ENCODE measurements at places on chromosomes 13 and 19.

- no peak for DNase-seq
These were observed 166.5 kb downstream of the ZNF486 start for GRCh38 chr19:20333508-20333907.

DNA sequence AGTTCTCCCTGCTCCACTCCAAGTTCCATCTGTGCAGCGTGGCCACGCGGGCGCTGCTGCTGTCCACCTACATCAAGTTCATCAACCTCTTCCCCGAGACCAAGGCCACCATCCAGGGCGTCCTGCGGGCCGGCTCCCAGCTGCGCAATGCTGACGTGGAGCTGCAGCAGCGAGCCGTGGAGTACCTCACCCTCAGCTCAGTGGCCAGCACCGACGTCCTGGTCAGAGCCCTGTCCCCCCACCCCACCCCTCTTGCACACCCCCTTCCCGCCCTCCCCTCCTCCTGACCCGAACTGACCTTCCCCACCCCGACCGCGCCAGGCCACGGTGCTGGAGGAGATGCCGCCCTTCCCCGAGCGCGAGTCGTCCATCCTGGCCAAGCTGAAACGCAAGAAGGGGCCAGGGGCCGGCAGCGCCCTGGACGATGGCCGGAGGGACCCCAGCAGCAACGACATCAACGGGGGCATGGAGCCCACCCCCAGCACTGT is 11.6 kb downstream of the FUZ start:
- no peak for DNase-seq

DNA sequence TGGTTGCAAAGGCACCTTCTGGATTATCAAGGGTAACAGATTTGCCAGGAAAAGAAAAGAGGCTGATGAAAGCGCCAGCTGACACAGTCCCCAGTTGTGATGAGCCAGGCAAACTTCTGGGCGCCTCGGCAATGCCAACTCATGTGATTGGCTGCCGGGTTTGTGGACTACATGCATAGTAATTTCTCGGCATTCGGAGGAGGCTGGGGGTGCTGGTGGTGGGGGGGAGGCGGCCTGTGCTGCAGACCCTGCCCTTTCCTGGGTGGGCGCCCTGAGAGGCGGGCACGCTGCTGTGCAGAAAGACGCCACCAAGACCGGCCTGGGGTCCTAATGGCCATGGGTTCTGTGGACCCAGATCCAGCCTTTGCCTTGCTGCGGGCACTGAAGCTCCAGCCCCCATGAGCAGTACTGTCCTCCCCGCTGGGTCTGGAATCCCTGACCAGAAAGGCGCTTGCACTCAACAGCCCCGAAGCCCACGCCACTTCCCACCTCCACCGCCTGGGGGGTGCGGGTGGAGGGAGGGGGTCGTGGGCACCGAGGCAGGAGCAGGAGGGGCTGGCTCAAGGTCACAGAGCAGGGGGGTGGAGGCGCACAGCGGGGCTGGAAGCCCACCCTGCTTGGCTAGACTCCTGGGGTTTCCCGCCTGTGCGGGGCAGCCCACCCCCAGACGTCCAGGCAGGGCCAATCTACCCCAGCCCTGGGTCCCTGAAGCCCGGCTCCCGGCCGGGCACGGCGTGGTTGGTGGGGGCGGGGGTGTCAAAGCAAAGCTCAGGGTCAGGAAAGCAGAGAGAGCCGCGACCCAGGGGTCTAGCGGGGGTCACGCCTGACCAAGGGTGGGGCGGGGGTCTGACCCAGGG is 1.0 kb downstream of the DIRAS1 start:
- DNase-seq, result no peak

DNA sequence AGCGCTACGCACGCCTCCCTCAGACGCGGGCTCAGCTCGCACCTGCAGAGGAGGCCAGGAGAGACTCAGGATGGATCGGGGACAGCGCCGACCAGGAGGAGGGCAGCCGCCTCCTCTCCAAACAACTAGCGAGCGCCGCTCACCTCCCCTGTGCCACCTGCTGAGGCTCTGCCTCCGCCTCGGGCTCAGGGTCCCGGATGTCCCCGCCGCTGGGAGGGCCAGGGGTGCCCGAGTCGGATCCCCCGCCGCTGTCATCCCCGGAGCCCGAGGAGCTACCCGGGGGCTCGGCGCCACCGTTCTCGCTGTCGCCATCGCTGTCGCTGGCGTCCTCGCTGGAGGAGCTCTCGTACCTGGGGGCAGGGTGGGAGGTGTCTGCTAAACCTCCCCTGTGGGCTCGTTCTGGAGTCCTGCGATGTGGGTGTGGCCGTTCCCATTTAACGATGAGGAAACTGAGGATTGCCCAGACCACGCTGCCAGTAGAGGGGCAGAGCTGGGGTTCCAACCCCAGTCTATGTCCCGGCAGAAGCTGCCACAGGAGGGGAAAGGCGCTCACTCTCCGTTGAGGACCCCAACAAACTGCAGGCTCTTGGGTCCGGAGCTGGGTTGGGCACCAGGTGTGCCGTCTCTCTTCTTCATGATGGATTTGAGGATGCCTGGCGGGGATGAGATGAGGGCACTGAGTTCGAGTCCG is 9.2 kb downstream of the KANK3 start:
- DNase-seq, result no peak

DNA sequence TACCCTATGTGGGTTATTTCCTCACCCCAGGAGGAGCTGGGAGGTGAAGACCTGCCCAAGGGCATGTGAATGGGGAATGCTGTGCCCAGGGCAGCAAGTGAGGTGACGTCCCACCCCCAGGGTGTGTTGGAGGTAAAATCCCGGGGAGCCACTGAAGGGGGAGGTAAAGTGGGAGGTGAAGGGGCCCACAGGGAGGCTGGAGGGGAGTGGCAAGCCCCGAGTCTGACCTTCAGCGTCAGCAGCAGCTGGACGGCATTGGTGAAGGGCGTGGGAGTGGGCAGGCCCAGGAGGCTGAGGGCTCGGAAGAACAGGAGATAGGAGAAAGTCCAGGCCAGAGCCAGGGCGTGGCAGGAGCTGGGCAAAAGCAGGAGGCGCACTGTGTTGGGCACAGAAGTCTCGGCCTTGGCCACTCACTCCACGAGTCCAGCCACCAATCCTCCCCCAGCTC is 2.4 kb downstream of the MBOAT7 start:
- no peak for DNase-seq

DNA sequence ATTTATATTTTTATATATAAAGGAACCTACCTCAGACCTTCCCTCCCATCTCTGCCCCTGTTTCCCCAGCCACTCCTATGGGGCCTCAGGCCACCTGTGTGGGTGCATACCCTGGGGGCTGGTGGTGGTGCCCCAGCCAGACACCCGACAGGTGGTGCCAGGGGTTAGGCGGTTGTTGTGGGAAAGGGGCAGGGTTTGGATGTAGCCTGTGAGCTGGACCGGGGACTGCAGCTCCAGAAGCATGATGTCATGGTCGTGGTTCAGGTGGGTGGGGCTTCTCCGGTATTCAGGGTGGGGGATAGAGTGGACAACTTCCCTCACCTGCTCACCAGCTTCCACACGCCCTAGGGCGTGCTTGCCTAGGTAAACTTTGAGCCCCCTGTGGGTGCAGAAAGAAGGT is 5.2 kb downstream of the KLK13 start:
- DNase-seq, result no peak

- no peak for DNase-seq
These were observed 49.9 kb downstream of the UGGT2 start for GRCh38 chr13:96003304-96003703.

DNA sequence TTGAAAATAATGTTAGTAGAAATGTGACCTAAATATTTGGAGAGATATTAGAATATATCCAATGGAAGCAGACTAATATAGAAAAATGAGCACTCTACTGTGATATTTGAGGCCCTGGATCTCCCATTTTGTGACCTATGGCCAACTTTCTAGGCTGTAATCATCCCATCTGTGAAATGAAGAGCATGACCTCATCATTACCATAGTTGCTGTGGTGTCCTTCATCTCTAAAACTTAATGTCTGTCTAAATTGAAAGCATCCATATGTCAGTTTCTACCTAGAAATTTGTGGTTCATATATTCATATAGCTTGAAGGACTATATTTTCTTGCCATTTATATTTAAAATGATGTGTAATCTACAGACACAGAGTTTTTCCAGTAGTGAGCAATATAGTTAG is 41.6 kb downstream of the PAN3 start:
- DNase-seq, result no peak

GRCh38 chr19:33551676-33552075 is 30.1 kb upstream of the PEPD start:
- DNase-seq, result no peak

DNA sequence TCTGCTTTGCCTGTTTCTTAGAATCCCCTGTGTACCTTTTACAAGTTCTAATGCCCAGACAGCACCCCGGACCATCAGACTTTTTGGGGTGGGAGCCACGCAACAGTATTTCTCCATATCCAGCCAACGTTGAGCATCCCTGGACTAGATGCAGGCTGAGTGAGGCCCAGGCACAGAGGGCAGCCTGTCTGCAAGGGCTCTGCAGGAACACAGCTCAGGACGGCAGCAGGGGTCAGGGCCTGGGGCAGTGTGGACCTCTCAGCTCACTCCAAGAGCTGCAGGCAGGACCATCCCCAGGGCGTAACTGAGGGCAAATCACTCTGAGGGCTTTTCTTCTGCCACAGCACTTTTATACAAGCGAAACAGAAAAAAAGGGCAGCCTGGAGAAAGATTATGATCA is 95.8 kb downstream of the DNAJC15 start:
- DNase-seq, result no peak

GRCh38 chr19:1122021-1122971 is 18.5 kb downstream of the GPX4 start:
- DNase-seq, result no peak

GRCh38 chr19:3586127-3586626 is 899 bp downstream of the GIPC3 start:
- no peak for DNase-seq

All from brain pericyte (primary cell).